ENCODE measurements at places on chromosomes 2 and 18.
A peak's percentile ranks its signal among the peaks of the same experiment; 100 is the strongest.

DNA sequence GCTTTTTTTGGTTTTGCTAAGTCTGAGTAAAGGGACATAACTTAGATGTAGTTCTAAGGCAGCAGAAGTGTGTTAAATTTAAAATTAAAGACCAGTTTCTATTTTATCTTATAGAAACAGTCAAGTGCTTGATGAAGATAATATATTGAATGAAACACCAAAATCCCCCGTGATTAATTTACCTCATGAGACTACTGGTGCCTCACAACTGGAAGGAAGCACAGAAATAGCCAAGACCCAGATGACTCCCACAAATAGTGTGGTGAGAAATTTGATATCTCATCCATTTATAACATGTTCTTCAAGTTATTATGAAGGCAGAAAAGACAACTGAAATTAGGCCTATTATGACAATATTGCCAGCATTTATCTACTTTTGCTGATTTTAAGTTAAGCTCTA, 45.6 kb downstream of the APLF start:
- no peak for DNase-seq

DNA sequence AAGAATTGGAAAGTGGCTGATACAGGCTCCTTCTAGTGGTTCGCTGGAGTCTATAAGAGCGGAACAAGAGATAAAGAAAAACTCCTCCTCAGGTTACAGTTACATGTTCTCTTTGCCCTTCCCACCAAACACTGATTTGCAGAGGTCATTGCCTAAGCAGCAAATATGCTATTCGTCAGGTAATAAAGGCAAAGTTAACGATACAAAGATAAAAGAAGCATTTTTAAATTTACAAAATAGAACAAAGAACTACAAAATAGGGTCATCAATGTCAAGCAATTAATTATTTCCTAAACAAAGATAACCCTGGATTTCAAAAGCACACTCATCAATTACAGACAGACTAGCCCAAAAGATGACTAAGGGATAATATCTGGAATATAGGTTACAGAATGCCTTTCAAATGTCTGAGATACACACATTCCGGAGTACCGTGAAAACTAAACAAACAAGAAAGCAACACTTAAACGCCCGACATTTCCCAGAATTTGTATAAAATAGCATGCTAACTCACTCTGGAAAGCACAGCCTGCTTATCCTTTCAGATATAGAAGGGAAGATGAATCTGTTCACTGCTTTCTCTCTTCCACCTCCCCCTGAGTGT, 186.4 kb downstream of the MREG start:
- DNase-seq: no peak

DNA sequence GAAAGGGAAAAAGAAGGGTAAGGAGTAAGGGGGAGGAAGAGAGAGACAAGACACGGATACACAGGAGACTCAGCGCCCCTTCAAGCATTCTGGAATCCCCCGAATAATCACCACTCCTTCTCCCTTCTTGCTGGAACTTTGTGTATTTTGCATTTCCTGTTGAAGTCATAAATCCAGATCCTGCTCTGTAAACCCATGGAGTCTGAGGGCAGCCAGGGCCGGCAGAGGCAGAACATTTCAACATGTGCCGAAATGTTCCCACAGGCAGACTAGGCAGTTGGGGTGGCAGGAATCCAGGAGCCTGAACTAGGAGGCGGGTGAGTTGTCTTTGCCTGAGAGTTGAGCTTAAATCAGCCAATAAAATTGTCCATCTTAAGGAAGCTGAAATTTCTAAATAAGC, 193.1 kb downstream of the SH3RF3 start:
- no peak for DNase-seq

- DNase-seq: no peak
Observed at GRCh38 chr2:26620031-26620605, 21.0 kb downstream of the CIB4 start.

GRCh38 chr18:79577451-79578395, 101.9 kb upstream of the CTDP1 start:
- DNase-seq: no peak

GRCh38 chr2:62412347-62412742, 93.7 kb downstream of the TMEM17 start:
- peak; percentile 37 for DNase-seq

- DNase-seq: no peak
Observed at GRCh38 chr18:64116571-64117175, 32.2 kb downstream of the LINC00305 start.
